Smooth muscle cell of the brain vasculature (primary cell): ENCODE measurements at places on chromosomes 13 and 19.
A peak's percentile ranks its signal among the peaks of the same experiment; 100 is the strongest.

GRCh38 chr13:25175026-25175425 is 2.9 kb upstream of the AMER2 start:
- no peak for DNase-seq

DNA sequence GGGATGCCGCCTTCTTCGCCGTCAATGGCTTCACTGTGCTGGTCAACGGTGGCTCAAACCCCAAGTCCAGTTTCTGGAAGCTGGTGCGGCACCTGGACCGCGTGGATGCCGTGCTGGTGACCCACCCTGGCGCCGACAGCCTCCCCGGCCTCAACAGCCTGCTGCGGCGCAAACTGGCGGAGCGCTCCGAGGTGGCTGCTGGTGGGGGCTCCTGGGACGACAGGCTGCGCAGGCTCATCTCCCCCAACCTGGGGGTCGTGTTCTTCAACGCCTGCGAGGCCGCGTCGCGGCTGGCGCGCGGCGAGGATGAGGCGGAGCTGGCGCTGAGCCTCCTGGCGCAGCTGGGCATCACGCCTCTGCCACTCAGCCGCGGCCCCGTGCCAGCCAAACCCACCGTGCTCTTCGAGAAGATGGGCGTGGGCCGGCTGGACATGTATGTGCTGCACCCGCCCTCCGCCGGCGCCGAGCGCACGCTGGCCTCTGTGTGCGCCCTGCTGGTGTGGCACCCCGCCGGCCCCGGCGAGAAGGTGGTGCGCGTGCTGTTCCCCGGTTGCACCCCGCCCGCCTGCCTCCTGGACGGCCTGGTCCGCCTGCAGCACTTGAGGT is 7.0 kb downstream of the MAP1S start:
- no peak for DNase-seq

DNA sequence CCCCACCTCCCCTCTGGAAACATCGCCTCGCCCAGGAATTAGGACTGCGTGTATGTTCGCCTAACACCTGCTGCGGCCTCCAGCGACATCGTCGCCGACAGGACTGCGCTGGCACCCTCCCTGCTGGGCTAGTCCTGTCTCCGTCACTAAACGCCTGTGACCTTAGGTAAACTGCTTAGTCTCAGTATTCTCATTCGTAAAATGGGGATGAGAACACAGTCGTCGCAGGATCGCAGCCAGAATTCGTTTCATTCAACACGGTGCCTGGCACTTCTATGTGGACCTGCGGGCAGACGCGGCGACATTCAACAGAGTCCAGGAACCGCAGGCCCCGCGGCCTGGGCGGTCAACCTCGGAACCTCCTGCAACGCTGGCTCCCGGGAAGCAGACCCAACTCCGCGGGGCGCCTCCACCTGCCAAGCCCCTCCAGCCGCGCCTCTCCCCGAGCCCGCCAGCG is 485 bp downstream of the CRYL1 start:
- DNase-seq, result no peak

DNA sequence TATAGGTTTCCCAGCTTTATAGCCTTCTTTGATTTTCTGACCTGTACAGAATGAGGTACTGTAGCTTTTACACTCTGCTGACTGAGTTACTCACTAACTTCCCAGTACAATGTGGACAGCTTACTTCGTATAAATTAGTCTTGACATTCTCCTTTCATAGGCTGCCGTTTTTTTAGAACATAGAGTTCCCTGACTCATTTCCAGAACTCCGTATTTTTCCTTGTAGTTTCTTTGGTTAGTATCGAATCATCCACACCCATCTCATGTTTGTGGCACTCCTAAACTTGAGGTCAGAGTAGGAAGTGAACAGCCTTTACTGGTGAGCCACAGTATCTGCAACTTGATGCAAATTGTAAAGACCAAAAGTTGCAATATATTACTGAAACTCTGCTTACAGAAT is 303.9 kb downstream of the SLITRK5 start:
- no peak for DNase-seq

GRCh38 chr13:86725105-86725504 is 925.9 kb upstream of the SLITRK6 start:
- DNase-seq, result no peak

- no peak for DNase-seq
Measured at GRCh38 chr19:54356444-54357056, 8.2 kb downstream of the LAIR1 start.

- no peak for DNase-seq
Measured at GRCh38 chr13:50887151-50887550, 22.4 kb upstream of the RNASEH2B start.

DNA sequence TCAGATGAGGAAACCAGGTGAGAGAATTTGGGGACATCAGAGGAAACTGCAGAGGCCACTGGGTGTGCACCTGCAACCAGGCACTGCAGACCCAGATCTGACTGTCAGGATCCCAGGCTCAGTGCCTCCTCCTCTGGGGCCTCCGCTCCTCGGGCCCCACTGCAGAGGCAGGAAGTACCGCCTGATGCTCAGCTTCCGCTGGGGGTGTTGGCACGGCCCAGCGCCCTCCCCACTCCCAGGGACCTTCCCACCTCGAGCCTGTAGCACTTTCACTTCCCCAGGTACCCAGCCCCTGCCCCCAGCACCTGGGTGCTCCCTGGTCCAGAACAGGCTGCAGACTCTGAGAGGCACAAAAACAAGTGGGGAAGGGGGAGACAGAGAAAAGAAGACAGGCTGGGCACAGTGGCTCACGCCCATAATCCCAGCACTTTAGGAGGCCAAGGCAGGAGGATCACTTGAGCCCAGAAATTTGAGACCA is 1.4 kb upstream of the CD37 start:
- no peak for DNase-seq

GRCh38 chr19:6697291-6697690 is 23.2 kb downstream of the C3 start:
- DNase-seq, result no peak

DNA sequence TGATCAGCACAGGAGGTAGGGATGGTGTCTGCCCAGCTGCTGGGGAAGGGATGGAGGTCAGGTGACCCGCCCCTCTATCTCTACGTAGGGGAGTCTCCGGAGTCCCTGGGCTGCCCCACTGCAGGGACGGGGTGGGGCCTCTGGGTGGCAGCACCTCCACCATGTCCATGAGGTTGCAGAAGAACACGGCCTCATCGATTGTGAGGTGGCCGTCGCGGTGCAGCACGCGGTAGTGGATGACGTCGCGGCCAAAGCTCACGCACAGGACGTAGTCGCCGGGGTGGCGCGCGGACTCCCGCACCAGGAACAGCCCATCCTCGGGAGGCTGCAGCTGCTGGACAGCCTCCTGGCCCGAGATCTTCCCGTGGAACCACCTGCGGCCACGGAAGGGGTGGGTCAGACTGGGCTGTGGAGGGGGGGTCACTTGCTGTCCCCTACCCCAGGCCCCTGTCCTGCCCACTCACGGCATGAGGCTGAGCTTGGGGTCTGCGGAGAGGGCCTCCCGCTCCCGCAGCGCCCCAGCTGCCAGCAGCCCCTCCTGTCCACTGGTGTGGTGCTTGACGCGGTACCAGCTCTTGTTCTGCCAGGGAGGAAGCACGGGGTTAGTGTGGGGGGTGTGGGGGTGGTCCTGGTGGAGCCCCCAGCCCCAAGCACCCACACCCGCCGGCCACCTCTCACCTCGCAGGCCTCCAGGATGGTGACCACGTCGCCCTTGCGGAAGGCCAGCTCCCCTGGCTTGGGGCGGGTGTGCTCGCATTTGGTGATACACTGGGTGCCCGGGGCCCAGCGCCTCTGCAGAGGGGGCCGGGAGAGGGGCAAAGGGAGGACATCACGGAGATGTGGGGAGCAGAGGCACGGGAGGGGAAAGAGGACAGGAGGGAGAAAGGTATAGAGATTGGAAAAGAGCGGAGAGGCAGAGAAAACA is 2.3 kb downstream of the MATK start:
- DNase-seq, result no peak

DNA sequence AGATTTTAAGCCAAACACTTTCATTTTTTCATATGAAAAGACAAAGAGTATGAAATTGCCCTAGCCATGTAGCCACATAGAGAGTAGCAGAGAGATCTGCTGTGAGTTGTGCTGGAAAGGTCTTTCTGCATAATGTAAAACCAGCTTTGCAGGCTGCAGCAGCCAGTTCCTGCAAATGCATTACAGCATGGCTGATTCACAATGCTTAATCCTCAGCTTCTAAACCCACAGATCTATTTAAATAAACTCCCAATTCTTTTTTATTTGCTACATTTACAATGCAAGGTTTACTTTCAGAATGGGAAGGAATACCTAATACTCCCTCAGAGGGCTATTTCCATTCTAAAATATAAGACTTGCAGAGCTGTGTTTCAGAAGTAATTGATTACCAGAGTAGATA is 185.6 kb upstream of the STARD13 start:
- DNase-seq, result no peak

DNA sequence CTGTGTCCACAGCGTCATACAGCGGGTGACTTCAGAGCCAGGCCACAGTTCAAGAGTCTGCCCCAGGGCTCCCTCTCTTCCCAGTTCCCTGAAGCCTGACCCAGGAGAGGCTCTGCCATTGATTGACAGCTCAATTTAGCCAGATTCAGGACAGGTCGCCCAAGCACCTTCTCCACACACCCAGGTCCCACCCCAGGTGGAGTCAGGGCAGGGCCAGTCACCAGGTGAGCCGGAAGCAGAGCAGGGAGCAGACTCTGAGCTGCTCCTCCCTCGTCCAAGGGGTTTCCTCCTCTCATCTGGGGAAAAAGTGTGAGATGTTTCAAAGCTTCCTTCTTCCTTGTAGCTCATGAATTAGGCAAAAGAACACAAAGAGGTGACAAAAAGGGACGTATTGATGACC is 5.6 kb downstream of the CEACAM7 start:
- no peak for DNase-seq

- no peak for DNase-seq
Measured at GRCh38 chr19:19170053-19170872, at the start of gene MEF2B. MEF2B (minus strand) TSS chr19:19170263; CDS start chr19:19150735, 19,528 bp downstream.

- DNase-seq, result no peak
Measured at GRCh38 chr19:816500-816857, 5.3 kb downstream of the PLPPR3 start.

GRCh38 chr13:28754698-28755545 is 36.2 kb upstream of the SLC46A3 start:
- DNase-seq, result no peak

DNA sequence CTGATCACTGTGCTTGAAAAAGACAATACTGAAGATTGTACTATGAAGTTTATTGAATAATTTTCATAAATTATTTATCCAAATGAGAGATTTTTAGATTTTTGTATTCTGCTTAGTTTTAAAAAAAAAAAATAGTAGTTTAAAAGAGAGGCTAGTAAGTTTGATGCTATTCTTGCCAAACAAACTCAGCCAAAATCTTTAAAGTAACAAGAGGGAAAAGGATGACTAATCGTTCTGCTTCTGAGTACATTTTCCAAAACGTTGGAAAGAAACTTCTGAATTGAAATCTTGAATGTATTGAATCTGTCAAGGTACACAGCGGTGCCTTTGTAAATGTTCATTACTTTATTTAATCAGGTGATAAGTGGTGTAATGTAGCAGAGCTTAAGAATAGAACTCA is 34.4 kb downstream of the NUP58 start:
- no peak for DNase-seq

DNA sequence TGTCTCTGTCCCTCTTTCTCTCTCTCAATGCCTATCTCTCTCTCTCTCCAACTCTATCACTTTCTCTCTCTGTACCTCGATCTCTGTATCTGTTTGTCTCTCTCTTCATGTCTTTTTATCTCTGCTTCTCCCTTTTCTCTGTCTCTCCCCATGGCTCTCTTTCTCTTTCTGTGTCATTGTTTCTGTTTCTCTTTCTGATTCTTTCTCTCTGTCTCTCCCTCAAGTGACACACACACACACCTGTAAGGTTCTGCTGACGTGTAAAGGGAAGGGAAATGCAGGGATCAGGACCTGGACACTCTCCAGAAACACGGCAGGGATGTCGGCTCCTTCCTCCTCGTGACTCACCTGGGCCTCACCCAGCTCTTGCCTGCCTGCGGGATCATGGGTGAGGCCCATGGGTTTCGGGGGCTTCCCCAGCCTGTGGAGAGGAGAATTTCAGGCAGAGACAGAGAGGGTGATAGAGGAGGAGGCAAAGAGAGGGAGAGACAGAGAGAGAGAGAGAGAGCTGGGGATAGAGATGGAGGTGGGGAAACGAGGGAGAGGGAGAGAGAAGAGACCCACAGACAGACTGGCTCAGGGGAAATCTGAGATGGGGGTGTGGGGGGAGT is 5.4 kb upstream of the PLAUR start:
- DNase-seq, result no peak

GRCh38 chr19:54189145-54189734 is at the start of gene MBOAT7:
MBOAT7 (minus strand) TSS chr19:54189580; CDS start chr19:54188508, 1,072 bp downstream.
- DNase-seq, result no peak

DNA sequence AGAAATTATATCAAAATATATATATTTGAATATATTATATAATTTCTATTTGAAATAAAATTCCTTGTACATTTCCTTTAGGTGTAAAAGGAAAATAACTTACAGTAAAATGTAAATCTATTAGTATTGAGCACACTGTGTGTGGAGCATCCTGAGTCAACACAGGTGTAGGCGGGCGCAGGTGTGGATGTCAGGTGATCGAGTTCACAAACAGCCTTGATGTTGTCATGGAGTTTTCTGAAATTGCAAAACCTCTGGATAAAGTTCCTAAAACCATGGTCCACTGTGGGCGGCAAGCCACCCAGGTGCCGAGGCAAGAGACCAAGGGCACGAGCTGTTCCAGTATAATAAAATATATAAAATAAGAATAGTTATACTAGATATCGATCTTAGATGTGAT is 27.7 kb upstream of the MCF2L start:
- no peak for DNase-seq

GRCh38 chr13:42548731-42549551 is 25.0 kb upstream of the TNFSF11 start:
- peak; percentile 21 for DNase-seq
